ENCODE measurements at places on chromosomes 5 and 9.

DNA sequence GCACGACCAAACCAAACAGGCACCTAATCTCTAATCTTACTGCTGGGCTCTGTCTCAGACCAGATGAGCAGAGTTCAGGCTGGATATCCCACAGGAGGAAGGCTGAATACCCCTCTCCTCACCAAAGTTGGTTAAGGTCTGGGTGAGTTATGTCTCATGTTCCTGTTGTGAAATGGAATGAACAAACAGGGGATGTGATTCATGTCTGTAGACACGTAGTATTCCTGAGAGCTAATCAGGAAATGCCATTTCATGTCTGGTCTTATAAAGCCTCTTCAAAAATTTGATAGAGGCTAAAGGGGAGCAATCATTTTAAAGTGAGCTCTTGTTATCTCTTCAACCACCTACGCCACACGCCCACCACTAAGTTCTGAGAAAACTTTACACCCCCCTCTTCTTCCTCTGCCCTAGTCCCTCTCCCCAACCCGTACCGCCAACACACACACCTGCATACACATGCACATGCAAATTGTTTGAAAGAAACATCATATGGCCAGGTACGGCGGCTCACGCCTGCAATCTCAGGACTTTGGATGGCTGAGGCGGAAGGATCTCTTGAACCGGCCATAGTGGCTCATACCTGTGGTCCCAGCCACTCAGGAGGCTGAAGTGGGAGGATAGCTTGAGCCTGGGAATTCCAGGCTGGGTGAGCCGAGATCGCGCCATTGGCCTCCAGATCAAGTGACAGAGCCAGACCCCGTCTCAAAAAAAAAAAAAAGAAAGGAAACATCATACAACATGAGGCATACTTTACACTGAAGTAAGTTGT lies 69.8 kb upstream of the RAI14 start:
- no peak for DNase-seq

DNA sequence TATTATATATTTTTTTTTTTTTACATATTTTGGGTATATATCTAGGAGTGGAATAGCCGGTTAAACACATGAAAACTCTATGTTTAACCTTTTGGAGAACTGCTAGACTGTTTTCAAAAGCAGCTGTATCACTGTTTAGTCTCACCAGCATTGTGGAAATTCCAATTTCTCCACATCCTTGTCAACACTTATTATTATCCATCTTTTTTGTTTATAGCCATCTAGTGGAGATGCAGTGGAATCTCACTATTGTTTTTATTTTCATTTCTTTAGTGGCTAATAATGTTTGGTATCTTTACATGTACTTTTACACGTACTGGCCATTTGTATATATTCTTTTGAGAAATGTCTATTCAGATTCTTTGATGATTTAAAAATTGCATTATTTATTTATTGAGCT lies 22.7 kb upstream of the CCDC180 start:
- no peak for DNase-seq

GRCh38 chr9:33690143-33690933 lies 105.0 kb upstream of the PRSS3 start:
- DNase-seq: no peak

GRCh38 chr5:80928073-80928472 lies 32.1 kb upstream of the RASGRF2 start:
- no peak for DNase-seq

DNA sequence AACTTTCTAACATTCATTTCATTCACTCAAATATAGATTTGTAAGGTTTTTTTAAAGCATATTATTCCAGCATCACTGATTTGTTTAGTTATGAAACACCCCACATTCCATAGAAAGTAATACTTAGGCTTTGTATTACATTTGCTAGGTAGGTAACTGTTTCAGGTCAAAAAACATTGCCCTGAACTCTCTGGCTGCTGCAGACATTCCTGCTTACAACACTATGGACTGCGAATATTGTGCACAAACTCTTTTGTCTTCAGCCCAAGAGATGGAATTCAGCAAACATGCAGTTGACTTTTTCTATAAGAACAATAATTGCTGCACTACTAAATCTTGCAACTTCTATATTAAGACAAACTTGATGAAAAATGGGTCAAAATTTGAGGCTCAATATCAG lies 301.0 kb downstream of the ARL15 start:
- DNase-seq: no peak

- no peak for DNase-seq
Measured at GRCh38 chr9:12862611-12863410, 88.0 kb downstream of the LURAP1L start.

DNA sequence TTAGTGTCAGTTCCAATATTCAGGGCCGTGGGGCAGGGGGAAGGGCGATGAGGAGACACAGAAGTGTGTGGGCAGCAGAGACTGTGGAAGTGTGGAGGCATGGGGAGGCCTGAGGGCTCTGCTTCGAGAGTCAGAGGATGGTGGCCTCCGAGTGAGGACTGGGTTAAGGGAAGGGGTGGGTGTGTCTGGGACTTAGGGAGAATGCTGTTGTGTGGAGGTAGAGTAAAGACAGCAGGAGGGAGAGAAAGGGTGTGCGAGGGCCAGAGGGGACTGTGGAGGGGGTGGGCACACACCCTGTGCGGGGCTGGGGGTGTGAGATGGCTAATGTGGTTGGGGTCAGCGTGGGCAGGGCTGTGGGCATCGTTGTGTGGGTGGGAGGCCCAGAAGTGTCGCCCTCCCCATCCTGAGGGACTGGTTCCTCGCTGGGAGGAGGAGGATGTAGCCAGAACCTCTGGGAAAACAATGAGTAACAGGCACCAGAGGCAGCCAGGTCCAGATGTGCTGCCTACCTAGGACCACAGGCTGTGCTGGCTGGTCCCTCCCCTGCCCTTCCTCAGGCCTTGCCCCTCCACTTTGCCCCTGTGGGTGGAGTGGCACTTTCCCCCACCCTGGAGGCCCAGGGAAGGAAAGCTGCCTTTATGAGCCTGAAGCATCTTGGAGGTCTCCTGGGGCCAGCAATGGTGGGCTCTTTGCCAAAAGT lies 4.2 kb downstream of the USP20 start:
- no peak for DNase-seq

DNA sequence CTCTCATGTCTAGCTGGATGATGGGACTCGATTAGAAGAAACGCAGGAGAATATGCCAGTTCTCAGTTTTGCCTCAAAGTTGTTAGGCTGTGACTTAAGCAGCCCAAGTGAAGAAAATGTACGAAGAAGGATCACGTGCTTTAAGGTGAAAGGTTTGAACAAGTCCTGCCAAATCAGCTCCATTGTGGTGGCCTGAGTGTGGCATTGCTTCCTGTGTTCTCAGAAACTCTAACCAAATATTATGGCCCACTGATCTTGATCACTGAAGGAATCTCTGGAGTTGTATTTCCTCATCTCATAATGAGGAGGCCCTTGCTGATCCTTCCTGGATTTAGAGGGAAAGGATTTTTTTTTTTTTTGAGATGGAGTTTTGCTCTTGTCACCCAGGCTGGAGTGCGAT lies 44.0 kb downstream of the OTULIN start:
- no peak for DNase-seq

DNA sequence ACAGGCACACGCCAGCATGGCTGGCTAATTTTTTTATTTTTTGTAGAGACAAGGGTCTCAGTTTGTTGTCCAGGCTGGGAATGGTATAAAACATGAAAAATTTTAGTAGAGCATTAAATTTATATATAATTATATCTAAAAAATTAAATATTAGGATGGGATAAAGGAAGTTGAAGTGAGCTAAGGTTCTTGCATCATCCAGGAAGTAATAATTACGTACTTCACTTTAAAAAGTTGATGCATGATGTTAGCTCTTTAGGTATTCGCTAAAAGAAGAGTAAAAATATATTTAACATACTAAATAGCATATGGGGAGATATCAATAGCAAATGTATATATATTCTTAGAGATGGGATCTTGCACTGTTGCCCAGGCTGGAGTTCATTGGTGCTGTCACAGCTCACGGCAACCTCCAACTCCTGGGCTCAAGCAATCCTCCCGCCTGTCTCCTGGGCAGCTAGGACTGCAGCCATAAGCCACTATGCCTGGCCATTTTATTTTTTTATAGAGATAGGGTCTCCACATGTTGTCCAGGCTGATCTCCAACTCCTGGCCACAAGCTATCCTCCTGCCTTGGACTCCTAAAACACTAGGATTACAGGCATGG lies 12.3 kb downstream of the DCAF10 start:
- no peak for DNase-seq

- DNase-seq: no peak
Measured at GRCh38 chr9:113543982-113544303, 80.4 kb downstream of the RGS3 start.

- DNase-seq: no peak
Measured at GRCh38 chr5:27928060-27928459, 889.7 kb upstream of the CDH9 start.

GRCh38 chr9:79660615-79661014 lies 88.8 kb downstream of the TLE4 start:
- DNase-seq: no peak

GRCh38 chr5:157342822-157343402 lies 77.0 kb downstream of the CYFIP2 start:
- no peak for DNase-seq

- DNase-seq: no peak
Measured at GRCh38 chr5:121962347-121962670, 534 bp downstream of the SRFBP1 start.

GRCh38 chr5:140262221-140262620 lies 40.7 kb downstream of the PFDN1 start:
- no peak for DNase-seq

DNA sequence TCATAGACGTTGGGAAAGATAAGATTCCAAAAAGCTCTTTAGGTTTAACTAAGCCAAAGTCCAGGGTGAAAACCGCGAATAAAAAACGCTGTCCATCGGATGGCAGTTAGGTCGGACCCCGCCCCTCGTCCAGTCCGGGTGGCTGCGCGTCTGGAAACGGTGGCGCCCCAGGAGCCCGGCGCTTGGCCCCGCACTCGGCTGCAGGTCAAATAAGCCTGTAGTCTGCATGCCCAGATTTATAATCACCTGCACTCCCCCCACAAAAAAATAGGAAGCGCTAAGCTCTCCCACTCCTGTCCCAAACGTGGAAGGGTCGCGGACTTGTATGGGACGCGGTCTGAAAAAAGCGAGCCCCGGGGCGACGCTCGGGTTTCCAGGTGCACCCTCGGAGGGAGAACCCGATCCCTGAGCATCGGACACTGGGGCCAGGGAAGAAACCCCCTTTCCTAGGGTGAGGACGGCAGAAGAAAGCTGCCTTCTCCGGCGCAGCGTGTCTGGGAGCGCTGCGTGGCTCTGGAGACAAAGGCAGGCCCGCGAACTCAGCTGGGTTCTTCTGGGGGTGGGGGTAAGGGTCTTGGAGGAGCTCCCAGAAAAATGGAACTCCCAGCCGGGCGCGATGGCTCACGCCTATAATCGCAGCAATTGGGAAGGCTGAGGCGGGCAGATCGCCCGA lies 923 bp upstream of the ZBTB5 start:
- DNase-seq: no peak

DNA sequence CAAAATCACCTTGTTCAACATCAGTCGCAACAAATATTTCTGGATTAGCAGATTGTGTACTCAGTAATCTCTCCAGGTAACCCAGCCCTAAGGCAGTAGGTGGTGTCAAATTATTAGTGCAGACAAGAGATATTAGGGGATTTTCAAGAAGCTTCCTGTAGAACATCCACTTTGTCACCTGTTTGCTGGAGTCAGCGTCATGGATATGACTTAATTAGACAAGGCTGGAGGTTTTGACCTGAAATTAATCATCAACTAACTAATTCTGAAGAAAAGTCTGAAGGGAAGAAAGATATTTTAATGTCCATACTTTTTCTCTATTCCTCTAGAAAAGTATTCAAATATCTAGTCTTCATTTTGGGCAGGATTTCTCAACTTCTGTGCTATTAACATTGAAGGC lies 91.4 kb upstream of the CCDC112 start:
- no peak for DNase-seq

DNA sequence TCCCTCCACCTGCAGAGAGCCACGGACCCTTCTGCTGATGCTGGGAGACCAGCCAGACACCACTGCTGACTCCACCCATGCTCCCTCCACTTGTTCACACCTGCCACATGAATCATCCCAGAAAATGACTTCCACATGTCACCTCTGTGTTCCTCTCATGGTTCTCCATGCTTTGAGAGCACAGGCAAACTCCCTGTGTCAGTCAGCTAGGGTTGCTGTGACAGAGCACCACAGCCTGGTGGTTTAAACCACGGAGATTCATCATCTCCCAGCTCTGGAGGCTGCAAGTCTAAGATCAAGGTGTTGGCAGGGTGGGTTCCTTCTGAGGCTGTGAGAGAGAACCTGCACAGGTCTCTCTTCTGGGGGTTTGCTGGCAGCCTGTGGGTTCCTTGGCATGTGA lies 381.4 kb downstream of the GADD45G start:
- no peak for DNase-seq

DNA sequence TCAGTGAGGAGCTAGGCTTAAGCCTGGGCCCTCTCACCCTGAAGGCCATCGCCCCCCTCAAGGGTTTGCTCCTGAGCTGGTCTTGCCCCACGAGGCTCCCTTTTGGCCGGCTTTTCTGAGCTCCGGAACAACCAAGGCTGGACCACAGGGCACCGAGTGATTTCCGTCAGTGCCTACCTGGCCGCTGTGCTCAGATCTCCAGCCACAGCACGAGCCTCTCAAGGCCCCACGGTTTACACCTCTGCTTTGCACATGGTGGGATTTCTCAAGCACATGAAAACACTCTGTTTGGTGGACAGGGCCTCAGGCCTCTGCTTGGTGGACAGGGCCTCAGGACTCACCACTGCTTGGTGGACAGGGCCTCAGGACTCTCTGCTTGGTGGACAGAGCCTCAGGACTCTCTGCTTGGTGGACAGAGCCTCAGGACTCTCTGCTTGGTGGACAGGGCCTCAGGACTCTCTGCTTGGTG lies 15.8 kb downstream of the CLPTM1L start:
- no peak for DNase-seq

DNA sequence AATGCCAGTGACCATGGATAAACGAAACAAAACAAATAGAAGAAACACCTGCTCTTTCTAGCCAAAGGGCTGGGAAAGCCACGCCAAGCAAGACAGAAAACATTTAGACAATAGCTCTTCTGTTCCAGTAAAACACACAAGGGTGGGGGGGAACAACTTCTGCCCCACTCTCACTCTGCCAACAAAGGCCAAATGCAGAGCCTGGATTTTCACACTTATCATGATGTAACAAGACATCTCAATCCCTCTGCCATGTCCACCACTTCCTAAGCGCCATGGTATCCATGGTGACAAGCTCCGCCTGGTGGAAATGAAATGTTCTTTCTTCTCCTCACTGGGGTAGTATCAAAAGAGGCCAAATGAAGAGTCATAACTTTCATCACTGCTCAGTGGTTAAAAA lies 60.6 kb downstream of the DRD1 start:
- DNase-seq: no peak
